ENCODE measurements at places on chromosomes 3 and 15.

- DNase-seq, result no peak
Measured at GRCh38 chr15:61315471-61315870, 86.4 kb upstream of the RORA start.

- DNase-seq, result no peak
Measured at GRCh38 chr3:189393598-189393997, 221.8 kb downstream of the TPRG1 start.

- peak; percentile 65 for DNase-seq
Measured at GRCh38 chr3:176767385-176767784, 429.9 kb downstream of the TBL1XR1 start.

DNA sequence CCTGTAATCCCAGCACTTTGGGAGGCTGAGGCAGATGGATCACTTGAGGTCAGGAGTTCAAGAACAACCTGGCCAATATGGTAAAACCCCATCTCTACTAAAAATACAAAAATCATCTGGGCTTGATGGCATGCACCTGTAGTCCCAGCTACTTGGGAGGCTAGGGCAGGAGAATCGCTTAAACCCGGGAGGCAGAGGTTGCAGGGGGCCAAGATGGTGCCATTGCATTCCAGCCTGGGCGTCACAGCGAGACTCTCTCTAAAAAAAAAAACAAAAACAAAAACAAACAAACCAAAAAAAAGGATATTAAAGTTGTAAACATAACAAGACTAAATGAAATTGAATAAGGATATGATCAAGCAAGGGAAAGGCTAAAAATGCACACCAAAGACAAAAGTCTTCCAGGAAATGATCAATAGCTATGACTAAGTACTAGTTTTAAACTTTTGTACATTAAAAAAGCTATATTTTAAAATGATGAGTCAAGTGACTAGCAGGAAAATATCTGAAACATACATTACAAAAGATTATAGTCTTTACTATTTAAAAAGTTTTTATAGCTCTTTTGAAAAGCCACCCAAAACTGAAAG is 28.6 kb downstream of the KLHL6 start:
- no peak for DNase-seq

- no peak for DNase-seq
Measured at GRCh38 chr3:174737966-174738365, 121.2 kb upstream of the NAALADL2 start.

Data from urothelium cell line (cell line).